ENCODE measurements at places on chromosomes 13 and 19. TPM values are rescaled to one million over a fixed set of nuclear protein-coding genes. Genes with fewer than 3 reads are reported as not detected.

DNA sequence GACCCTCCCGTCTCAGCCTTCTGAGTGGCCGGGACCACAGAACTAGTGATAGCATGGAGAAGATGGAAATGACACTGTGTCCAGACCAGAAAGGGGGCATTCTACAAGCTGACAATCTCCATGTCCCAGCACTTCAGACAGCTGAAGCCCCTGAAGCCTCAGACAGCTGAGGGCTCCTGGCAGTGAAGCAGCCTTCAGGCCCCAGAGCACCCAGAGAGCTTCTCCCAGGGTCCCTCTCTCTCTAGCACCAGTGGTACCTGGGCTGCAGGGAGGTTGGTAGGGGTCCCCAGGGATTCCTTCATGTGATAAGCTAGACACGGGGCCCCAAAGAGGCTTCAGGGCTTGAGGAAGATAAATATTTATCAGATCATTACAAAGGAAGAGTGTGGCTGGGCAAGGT, 7.6 kb upstream of the POP4 start:
- DNase-seq = no peak

CLIP3 gene
- total RNA-seq = 19.7 TPM

ZNF816 gene
- total RNA-seq = 15.1 TPM

OLFM2 gene
- total RNA-seq = 75.6 TPM

DNA sequence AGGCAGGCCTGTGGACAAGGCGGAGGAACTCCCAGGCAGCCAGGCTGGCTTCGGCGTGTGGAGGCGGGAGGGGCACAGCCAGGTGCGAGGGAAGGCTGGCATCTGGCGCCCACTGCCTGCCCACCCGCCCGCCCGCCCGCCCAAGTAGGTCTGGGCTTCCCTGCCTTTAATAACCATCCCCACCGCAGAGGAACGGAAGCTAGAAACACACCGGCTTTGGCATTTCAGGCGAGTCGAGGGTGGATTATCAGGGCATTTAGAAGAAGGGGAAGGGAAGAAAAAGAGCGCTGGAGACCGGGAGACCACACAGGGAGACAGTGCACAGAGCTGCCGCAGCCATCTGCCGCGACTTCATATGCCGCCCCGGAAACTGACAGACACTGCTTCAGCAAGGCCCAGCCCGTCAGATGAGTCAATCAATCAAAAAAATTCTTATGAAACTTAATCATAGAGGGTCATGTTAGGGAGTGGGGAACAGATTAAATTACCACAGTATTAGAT, 199.7 kb downstream of the TSHZ3 start:
- no peak for DNase-seq

DNA sequence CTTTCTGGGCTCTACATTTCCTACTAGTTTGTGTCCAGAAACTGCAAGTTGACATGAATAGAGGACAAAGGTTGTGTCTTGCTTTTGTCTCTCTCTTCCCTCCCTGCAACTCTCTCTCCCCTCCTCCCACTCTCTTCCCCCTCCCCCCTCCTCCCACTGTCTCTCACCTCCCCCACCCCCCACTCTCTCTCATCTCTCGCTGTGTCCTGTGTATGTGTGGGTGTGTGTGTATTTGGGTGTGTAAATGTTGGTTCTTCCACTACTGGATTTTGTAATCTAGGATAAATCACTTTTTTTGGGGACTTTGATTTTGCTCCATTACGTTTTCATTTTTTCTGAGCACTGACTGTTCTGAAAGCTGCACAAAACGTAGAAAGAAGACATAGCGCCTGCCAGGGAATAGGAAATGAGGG, 48.4 kb downstream of the AKAP11 start:
- no peak for DNase-seq

- DNase-seq = no peak
These were observed 134.8 kb downstream of the B3GLCT start for GRCh38 chr13:31334547-31334946.

- no peak for DNase-seq
These were observed 102.4 kb upstream of the FRY start for GRCh38 chr13:31929031-31929770.

GRCh38 chr13:70835371-70835770, 727.1 kb upstream of the KLHL1 start:
- DNase-seq = no peak

TNFSF13B gene
- total RNA-seq = 0.31 TPM

- DNase-seq = peak; percentile 12
These were observed 4.4 kb downstream of the RNF225 start for GRCh38 chr19:58399903-58400302.

- DNase-seq = no peak
These were observed 299.3 kb upstream of the ARGLU1 start for GRCh38 chr13:106867249-106867648.

DHPS gene
- total RNA-seq = 82.9 TPM

DNA sequence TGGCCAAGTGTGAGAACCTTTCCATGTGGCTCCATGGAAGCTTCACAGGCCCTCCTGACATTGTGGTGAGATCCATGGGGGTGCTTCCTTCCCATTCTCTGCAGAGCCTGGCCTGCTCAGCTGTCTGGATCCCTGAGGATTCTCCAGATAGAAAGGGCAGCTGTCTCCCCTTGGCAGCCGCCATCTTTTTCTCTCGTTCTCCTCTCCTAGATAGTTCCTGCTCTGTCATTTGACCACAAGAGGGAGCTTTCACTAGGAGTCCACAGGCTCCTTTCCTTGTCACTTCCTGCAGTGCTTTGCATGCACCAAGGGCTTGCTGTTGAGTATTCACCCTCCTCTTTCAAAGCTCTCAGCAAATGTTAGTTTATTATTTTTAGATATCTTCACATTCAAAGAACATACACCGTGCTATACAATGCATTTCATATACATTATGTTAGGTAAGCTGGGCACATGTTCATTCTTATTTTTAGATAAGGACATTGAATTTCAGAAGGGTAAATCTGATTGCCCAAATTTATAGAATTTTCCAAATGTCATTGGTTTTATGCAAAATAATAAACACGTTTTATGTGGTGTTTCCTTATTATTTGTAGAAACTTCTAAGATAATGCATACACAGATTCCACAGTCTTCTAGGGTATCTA, 133.2 kb downstream of the FRY start:
- DNase-seq = peak; percentile 71

DNA sequence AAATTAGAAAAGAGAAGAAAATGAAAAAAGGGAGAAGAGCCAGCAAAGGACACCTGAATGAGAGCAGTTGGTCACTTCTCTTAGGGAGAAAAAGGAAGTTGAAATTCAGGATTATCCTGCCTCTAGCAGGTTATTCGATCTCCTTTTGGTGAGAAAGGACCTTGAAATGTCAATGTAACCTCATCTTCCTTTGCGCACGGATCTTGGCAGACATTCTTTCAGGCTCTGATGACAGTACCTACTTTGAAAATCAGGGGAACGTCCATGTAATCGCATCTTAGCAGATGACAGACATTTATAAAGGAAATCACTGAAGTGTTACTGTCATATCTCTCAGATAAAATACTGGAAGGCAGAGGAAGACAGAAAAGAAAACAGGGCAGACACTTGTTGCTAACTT, 36.7 kb downstream of the FRY start:
- DNase-seq = no peak

DNA sequence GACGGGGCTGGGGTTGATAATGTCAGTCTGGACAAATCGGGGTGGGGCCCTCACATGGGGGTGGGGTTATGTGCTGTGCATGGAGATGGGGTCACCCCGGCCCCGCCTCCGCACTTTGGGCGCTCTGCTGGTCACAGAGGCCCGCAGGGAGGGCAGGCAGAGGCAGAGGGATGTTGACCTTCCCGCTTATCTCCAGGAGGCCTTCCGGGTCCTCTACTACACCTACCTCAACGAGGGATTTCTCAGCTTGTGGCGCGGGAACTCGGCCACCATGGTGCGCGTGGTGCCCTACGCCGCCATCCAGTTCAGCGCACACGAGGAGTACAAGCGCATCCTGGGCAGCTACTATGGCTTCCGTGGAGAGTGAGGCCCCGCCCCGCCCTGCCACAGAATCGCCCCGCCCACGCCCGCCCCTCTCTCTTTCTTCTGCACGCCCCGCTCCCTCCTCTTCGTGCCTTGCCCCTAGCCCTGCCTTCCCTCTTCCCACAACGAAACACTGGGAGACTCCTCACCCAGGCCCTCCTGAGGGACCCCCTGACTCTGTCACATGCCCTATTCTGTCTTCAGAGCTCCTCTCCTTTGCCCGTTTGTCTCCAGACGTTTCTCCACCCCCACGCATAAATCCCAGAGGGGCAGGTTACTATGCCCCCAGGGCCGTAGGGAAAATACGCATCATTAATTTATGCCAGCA, 32.8 kb downstream of the TMEM161A start:
- peak; percentile 92 for DNase-seq

DNA sequence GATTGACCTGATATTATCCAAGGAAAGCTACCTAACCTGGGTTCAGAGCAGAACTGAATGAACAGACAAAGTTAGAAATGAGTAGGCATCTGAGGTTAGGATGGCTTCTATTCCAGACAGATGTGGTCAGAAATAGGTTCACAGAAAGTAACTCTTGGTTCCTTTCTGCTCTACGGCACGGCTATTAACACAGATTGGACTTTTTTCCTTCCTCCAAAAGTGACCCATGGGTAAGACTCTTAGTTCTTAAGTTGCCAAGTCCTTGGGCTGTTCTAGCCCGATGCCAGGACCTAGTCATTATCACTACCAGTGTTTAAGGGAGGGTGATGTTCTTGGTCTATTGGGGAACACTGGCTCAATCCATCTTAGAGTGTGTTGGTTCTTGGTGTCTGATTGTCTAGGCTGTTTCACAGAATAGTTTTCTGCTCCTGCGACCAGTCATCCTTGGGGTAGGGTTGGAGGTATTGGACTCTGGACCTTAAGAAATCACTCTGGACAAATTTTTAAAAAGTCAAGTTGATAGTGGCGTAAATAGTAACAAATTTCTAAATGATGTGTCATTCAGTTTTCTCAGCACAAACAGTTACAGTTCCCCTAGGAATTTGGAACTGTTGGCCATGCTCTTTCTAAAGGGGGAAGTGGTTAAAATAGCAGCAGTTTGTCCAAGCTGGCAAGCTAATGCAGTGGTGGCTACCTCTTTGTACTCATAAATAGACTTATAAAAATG, 60.1 kb upstream of the MYCBP2 start:
- DNase-seq = no peak

DNA sequence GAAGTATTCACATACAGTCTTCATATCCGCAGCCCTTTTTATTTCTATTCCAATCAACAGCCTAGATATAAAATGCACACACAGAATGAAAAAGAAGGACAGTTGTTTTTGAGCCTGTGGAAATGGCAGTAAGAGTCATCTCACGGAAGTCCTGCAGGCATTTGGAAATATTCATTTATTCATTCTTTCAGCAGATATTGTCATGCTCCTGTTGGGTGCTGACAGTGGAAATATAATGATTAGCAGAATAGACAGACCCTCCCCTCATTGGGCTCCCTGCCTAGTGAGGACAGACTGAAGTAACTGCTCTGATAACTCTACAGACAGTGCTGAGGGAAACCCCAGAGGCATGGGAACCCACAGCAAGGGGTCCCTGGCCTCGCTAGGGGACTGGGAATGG, 392.3 kb downstream of the FOXO1 start:
- no peak for DNase-seq

All from H9 (cell line).